Right ventricle myocardium inferior (tissue), 1 donor: ENCODE measurements at places on chromosomes 7 and 10. TPM values are rescaled to one million over a fixed set of nuclear protein-coding genes. Genes with fewer than 3 reads are reported as not detected.

Gene FRAT1
- 5.4 TPM for total RNA-seq

Gene CLRN3
- total RNA-seq, result not detected

GRCh38 chr7:151346470-151346769, 4.8 kb downstream of the NUB1 start:
- no peak for DNase-seq

GRCh38 chr10:1644191-1644711, 93.1 kb downstream of the ADARB2 start:
- no peak for DNase-seq

DNA sequence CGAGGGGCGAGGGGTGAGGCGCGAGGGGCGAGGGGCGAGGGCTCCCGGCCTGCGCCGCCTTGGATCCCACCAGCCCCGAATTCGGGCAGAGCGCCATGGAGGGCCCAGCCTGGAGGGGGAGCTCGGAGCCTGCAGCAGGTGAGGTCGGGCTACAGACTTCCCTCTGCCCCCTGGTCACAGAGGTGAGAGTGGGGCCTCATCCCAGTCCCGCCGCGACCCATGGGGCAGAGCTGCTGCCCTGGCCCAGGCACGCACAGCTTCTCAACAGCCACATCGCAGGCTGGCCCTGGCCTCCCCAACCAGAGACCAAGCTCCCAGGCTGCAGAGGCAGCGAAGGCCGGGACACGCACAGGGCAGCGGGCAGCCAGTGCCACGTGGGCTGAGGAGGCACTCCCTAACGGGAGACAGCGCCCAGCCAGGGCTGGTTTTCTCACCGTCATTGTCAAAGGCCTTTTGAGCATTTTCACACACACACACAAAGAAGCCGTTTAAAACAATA, 191.8 kb downstream of the PTPRN2 start:
- no peak for DNase-seq
